ENCODE measurements at places on chromosomes 1 and 21.

DNA sequence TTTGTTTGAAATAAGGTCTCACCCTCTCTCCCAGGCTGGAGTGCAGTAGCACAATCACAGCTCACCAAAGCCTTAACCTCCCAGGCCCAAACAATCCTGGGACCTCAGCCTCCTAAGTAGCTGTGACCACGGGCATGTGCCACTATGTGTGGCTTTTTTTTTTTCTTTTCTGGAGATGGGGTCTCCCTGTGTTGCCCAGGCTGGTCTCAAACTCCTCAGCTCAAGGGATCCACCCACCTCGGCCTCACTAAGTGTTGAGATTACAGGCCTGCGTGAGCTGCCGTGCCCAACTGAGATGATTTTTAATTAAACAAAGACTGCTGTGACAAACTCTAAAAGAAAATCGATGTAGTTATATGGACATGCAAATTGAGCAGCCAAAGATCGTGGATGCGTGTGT lies 768.4 kb upstream of the ADGRL2 start:
- no peak for DNase-seq

- DNase-seq = no peak
These were observed 57.7 kb downstream of the ZC3H11B start for GRCh38 chr1:219555031-219555692.

GRCh38 chr21:14403681-14404318 lies 20.9 kb upstream of the HSPA13 start:
- no peak for DNase-seq

DNA sequence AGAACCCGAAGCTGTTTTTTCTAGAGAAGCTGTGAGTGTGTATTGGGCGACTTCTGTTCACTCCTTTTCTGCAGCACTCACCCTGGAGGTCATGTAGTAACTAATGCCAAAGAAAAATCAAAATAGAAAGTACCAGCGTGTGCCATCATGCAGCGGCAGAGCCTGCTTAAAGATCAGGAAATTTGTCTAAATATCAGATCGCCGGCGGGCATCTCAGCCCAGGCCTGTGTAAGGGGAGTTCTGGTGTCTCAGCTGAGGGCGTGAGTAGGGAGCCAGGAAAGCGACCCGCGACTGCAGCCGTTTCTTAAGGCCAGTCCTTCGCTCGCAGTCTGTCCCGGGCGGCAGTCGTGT lies 768 bp downstream of the EDARADD start:
- DNase-seq = no peak

- DNase-seq = no peak
These were observed 16.7 kb downstream of the PRDM16 start for GRCh38 chr1:3085721-3086120.

DNA sequence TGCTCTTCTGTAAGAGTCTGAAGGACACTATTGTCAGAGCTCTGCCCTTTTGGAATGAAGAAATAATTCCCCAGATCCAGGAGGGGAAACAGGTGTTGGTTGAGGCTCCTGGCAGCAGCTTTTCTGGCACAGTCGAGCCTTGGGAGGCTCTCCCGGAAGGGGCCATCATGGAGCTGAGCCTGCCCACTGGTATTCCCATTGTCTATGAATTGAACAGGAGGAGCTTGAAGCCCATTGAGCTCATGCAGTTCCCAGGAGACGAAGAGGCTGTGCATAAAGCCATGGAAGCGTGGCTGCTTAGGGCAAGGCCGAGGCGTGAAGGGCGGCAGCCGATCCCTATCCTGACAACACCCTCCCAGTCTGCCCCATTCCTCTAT lies 26.6 kb downstream of the UBE4B start:
- DNase-seq = no peak

GRCh38 chr1:111989531-111990025 lies at the start of gene KCND3:
Gene KCND3 (minus strand): TSS chr1:111989668.
- no peak for DNase-seq

DNA sequence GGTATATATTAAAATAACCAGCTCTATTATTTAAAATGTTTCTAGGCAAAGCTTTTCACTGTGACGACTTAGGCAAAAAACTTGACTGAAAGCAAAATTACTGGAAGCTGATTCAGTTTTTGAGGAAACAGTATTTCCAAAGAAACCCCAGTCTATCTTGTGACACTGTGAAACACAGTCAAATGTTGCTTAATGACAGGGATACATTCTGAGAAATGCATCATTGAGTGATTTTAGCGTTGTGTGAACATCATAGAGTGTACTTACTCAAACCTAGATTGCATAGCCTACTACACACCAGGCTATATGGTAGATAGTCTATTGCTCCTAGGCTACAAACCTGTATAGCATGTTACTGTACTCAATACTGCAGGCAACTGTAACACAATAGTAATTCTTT lies 116.9 kb upstream of the KCNK1 start:
- no peak for DNase-seq

DNA sequence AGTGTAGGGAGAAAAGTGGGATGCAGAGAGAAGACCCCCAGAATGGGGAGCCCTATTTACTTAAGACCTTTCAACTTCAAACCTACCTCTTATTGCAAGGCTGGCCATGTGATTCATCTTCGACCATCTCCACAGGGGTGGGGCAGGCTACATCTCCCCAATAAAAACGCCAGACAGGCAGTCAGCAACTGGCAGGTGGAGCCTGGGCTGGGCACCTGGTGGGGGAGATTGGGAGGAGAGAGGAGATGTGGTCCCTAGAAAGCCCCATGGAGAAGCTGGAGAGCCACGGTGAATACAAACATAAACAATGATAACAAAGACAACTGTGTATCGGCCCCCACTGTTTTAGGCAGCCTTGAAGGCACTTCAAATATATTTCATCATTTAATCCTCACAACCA lies 336.7 kb upstream of the PROX1 start:
- no peak for DNase-seq

GRCh38 chr1:206579747-206580437 lies 32.4 kb downstream of the EIF2D start:
- peak; percentile 81 for DNase-seq

DNA sequence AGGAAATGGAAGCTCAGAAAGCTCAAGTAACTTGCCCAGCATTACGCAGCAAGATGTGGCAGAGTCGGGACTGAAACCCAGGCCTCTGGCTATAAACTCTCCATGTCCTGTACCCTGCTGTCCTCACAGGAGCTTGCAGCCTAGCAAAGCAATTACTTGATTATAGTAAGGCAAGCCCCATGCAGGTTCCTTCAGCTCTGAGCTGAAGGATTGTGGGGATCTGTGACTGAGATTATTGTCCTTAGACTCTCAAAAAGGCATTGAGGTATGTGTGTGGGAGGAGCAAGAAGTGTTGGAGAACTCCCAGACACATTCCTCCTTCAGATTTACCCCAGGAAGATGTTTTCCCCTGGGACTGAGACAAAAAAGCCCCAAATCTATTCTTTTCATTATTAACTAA lies 124.0 kb upstream of the SPATA6 start:
- no peak for DNase-seq

GRCh38 chr1:48681476-48682305 lies 95.0 kb downstream of the BEND5 start:
- no peak for DNase-seq

DNA sequence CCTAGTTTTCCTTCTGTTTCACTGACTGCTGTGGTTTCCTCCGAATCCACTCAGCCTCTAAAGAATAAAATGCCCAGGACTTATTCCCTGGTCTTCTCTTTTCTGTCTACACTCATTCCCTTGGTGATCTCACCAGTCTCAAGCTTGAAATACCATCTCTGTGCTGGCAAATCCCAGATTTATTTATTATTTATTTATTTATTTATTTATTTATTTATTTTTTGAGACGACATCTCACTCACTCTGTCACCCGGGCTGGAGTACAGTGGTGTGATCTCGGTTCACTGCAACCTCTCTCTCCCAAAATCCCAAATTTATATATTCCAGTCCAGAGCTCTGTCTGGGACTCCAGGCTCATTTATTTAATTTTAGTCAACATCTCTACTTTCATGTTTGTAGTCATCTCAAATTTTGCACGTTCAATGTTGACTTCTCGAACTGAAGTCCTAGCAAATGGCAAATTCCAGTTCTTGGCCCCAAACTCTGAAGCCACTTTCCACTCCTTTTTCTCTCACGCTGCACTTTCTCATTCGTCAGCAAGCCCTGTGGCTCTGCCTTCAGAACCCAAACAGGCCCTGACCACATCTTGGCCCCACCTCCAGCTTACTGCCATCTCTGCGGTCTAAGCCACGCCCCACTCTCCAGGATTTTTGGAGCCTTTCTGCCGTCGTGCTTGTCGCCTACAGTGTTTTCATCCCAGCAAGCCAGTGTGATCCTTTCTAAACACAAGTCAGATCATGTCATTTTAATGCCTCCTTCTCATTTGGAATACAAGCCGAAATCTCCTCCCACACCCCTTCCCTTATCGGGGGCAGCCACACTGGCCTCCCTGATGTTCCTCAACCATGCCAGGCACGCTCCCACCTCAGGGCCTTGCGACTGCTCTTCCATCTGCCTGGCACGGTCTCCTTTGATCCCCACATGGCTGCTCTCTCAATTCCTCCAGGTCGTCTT lies 14.2 kb upstream of the TENT5B start:
- no peak for DNase-seq

- peak; percentile 59 for DNase-seq
These were observed 10.2 kb downstream of the IRF2BP2 start for GRCh38 chr1:234599617-234600417.

GRCh38 chr1:222911866-222912265 lies 97.0 kb downstream of the DISP1 start:
- no peak for DNase-seq

- DNase-seq = no peak
These were observed 5.7 kb upstream of the ZDHHC18 start for GRCh38 chr1:26820784-26821269.

GRCh38 chr21:29181799-29182470 lies 51.5 kb downstream of the MAP3K7CL start:
- DNase-seq = no peak

GRCh38 chr1:86997538-86997937 lies 83.1 kb downstream of the HS2ST1 start:
- DNase-seq = no peak

DNA sequence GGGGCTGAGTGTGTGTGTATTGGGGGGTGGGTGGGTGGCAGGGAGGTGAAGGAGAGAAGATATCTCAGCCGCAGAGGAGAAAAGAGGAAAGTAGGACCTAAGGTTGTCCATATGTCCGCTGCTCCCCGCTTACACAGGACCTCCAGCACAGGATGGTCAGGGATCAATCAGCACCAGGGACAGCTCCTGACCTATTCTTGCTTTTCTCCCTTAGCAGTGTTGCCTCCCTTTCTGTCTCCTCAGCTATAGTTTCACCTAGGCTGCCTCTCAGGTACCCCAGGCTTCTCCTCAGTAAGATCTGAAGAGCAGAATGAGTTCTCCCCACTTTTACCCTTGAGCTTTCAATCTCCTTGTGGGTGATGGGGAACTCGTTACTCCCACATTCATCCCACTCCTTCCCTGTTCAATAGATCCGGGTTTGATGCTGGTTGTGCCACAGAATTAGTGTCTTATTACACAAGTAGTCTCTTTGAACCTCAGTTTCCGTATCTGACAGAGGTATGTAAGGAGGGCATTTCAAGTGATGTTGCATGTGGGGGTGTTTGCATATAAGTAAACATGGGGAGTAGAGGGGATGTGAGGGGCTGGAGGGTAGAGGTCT lies 1.4 kb upstream of the DPH2 start:
- DNase-seq = no peak

DNA sequence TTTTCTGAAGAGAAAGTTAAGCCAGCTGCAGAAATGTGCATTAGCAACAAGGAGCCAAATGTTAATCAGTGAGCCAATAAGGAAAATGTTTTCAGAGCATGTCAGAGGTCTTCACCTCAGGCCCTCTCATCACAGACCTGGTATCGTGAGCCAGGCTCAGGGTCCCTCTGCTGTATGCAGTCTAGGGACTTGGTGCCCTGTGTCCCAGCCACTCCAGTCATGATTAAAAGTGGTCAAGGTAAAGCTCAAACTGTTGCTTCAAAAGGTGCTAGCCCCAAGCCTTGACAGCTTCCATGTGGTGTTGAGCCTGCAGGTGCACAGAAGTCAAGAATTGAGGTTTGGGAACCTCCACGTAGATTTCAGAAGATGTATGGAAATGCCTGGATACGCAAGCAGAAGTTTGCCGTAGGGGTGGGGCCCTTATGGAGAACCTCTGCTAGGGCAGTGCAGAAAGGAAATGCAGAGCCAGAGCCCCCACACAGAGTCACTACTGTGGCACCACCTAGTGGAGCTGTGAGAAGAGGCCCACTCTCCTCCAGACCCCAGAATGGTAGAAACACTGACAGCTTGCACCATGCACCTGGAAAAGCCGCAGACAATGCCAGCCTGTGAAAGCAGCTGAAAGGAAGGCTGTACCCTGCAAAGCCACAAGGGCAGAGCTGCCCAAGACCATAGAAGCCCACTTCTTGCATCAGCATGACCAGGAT lies 1128.7 kb downstream of the AMY1C start:
- DNase-seq = no peak

DNA sequence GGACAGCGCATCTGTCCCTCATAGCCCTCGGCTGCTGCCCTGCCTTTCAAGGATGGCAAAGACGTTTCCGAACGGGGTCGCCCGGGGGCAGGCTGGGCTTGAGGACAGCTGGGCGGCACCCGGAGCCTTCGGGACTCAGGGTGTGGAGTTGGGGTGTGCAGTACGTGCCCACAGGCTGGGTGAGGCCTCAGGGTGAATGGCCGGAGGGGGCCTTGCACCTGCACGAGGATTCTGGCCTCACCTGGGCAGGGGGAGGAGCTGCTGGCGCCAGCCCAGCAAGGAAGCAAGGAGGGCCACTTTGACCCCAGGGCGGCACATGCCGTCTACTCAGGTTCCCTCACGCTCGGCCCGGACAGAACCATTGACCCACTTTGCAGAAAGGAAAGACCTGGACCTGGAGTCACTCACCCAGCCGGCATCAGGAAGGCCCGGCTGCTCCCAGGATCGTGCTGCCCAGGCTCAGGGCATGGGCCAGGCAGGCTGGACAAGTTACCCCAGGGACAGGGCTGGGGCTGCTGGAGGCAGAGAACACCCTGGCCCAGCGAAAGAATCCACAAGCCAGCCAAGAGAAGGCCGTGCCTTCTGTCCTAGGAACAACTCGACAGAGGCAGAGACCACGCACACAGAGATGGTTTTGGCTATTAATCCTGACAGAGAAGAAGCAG lies 65.1 kb upstream of the TTC34 start:
- DNase-seq = no peak

- DNase-seq = no peak
These were observed 821 bp downstream of the PHC2 start for GRCh38 chr1:33429856-33430691.

DNA sequence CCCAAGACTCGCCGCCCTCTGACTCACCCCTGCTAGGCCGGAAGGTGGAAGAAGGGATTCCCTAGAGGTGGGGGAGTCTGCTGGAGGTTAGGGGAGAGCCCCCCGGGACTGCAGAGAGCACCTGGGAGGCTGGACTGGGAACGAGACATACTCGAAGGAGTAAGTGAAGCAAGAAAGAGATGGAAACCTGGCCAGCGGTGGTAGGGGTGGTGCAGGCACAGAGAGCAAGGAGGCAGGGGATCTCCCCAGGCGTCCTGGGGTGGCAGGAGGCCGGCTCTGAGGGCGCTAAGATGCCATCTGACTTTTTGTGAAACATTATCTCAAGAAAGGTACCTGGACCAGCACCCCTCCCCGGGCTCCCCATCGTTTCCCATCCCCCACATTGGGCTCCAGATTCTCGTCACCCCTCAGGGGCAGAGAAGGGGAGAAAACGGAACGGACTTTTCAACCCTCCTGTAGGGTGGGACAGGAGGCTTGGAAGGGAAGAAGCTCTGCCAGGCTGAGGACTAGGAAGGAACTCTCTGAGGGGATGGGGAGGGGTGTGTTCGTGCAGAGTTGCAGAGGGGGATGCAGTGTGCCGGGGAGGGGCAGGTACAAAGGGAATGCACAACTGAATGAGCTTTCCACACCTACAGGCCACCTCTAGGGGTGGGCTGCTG lies 708 bp downstream of the CHRNB2 start:
- no peak for DNase-seq

- DNase-seq = no peak
These were observed 11.3 kb upstream of the RPL5 start for GRCh38 chr1:92820551-92820950.

- no peak for DNase-seq
These were observed 33.0 kb downstream of the CAMK1G start for GRCh38 chr1:209616366-209617046.

Data from stimulated activated CD8-positive, alpha-beta memory T cell treated with anti-CD3 and anti-CD28 coated beads, Interleukin-12 subunit alpha, Interleukin-12 subunit beta, amount 100 ng/mL, for 4 hours (primary cell).